BJ (cell line): ENCODE measurements at places on chromosomes 13 and 19. TPM values are rescaled to one million over a fixed set of nuclear protein-coding genes. Genes with fewer than 3 reads are reported as not detected.

DNA sequence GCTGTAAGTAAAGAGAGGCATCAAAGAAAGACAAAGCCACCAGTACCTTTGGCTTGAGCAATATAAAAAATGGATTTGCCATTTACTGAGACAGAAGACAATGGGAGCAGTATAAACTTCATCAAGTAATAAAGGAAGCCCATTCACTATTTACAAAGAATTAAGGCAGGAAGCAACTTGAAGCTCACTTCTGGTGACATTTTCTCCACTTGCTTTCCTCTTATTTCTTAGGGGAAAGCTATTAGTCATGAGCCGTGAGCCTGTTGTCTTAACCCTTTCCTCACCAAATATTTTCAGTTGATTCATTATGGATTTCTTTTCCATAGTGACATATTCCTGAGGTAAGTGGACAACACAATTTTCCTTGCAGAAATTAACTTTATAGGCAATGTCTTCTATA is 156.8 kb downstream of the DNAJC3 start:
- DNase-seq = no peak

GRCh38 chr19:54521022-54521859 is 18.6 kb downstream of the LAIR2 start:
- no peak for DNase-seq

DNA sequence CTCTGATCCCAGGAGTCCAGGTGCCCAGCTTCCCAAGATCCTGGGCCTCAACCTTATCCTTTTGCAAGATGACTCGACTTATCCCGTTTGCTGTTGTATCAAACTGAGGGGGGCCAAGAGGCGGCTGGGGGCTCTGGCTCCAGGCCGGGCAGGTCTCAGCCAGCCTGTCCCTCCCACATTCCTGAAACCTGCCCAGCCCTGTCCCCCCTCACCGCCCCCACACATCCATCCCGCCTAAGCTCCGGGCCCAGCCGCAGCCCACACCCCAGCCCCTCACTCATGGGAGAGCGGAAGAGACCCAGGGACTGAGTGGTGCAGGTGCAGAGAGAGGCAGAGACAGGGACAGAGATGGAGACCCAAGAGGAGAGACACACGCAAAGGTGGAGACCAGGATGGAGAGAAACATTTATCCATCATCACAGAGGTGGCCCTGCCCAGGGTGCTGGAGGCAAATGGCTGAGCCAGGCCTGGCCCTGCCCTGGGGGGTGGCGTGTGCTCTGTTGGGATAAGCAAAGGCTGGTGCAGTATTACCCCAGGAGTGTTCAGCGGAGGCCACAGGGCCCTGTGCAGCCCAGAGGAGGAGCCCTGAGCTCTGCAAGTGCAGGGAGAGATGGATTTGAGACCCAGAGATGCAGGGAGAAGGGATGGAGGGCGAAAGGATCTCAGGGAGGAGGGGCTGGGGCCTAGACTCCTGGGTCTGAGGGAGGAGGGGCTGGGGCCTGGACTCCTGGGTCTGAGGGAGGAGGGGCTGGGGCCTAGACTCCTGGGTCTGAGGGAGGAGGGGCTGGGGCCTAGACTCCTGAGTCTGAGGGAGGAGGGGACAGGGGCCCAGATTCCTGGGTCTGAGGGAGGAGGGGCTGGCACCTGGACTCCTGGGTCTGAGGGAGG is 1.6 kb downstream of the BCAM start:
- no peak for DNase-seq

- DNase-seq = no peak
Measured at GRCh38 chr13:54949735-54950134, 1921.1 kb downstream of the OLFM4 start.

DNA sequence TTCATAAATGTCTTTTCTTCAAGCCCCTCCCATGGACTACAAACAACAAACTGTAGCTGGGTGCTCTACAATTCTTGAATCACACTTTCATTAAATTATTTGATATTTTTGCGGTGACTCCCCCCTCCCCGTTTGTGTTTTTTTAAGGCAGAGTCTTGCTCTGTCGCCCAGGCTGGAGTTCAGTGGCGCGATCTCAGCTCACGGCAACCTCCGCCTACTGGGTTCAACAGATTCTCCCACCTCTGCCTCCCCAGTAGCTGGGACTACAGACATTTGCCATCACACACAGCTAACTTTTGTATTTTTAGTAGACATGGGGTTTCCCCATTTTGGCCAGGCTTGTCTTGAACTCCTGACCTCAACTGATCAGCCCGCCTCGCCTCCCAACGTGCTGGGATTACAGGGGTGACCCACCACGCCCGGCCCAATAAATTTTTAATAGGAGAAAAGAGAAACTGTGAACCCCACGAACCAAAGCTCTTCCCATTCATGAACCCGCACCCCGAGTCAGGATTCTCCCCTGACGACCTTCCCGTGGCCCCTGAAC is 703 bp downstream of the ZNF506 start:
- no peak for DNase-seq

GRCh38 chr13:46934749-46935148 is 37.9 kb upstream of the HTR2A start:
- DNase-seq = no peak

DNA sequence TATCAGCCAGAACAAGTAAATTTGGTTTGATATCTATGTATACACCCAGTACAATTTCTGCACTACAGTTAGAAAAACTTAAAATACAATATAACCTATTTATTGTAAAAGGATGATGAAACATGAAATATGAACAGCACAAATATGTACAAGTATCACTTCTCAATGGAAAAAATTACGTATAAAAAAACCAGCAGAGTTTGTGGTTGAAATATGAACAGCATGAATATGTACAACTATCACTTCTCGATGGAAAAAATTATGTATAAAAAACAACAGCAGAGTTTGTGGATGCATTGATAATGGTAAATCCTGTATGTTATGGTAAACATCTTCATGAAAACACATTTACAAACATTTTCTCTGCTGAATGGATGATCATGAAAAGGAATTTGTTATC is 32.4 kb upstream of the CEACAM21 start:
- no peak for DNase-seq

GRCh38 chr13:113902986-113903775 is 39.3 kb upstream of the GAS6 start:
- no peak for DNase-seq

The IL12RB1 gene
- 0.10 and 0.13 TPM in 2 replicates for polyA plus RNA-seq

The PRODH2 gene
- polyA plus RNA-seq = not detected in 2 replicates

- DNase-seq = no peak
Measured at GRCh38 chr13:82248762-82249161, 1633.5 kb downstream of the SLITRK1 start.

The IGFL2 gene
- polyA plus RNA-seq = not detected in 2 replicates

GRCh38 chr13:76153239-76153638 is 517.1 kb downstream of the LMO7 start:
- DNase-seq = no peak

DNA sequence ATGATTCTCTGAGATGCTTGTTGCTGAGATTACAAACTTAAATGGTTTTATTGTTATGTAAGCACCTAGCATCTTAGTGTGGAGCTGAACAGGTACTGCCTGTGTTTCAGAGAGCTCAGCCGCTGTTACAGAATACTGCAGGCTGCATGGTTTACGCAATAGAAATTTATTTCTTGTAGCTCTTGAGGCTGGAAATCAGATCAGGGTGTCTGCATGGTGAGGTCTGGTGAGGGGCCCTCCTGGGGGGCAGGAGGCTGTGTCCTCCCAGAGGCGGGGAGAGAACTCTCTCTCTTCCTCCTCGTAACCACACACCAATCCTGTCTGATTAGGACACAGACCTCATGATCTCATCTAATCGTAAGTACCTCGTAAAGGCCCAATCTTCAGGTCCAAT is 13.1 kb downstream of the ATP11A start:
- DNase-seq = no peak

GRCh38 chr13:52455677-52456041 is 381 bp downstream of the CKAP2 start:
- DNase-seq = peak; percentile 8

The APLP1 gene
- 6.6 and 11.4 TPM in 2 replicates for polyA plus RNA-seq

DNA sequence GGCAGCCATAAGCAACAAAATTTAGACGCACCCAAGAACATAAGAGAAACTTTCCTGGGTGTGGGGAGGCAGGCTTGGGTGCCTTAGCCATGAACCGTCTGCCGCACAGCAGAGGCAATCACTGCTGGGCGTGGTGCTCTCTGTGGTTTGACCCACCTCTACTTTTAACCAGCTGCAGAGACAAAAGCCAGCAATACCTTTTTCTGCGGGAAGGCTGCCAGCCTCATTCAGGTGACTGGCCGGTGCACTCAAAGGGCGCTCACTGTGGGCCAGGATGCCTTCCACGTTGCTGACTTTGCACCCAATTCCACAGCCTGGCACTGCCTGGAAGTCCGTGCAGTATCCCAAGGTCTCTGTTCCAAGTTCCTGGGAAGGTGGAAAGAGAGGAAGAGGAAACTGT is 69.1 kb downstream of the ATP7B start:
- DNase-seq = no peak

The ZNF560 gene
- polyA plus RNA-seq = 0.38 and 0.96 TPM in 2 replicates

GRCh38 chr13:41942462-41943094 is 18.3 kb downstream of the VWA8 start:
- DNase-seq = no peak

The CCDC169 gene
- 0.28 and 0.93 TPM in 2 replicates for polyA plus RNA-seq

The ZNF701 gene
- polyA plus RNA-seq = 3.8 and 6.0 TPM in 2 replicates

- no peak for DNase-seq
Measured at GRCh38 chr19:33143897-33144405, 12.0 kb downstream of the WDR88 start.

GRCh38 chr13:110628477-110628793 is 13.1 kb downstream of the NAXD start:
- no peak for DNase-seq

The PLIN5 gene
- polyA plus RNA-seq = not detected in 2 replicates

- DNase-seq = no peak
Measured at GRCh38 chr13:104979281-104980030, 1556.0 kb downstream of the EFNB2 start.

GRCh38 chr19:22422211-22422610 is at the start of gene ZNF98:
ZNF98 (minus strand) TSS chr19:22422346; CDS start chr19:22422224, 122 bp downstream.
- DNase-seq = no peak

DNA sequence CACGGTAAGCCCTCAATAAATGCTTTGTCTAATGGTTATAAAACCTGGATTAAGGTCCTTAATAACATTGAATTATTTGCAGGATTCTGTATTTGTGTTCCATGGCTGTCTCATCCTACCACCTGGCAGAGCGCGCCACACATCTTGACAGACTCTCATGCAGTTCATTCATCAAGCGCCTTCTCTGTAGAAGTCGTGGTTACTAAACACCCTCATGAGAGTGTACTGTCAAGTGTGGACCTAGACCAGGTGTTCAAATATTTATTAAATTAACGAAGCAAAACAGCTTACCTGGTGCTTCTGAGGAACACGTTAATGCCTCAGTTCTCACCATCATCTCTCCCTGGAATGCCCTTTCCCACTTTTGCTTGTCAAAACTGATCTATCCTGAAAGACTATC is 13.1 kb upstream of the FBXL3 start:
- no peak for DNase-seq

DNA sequence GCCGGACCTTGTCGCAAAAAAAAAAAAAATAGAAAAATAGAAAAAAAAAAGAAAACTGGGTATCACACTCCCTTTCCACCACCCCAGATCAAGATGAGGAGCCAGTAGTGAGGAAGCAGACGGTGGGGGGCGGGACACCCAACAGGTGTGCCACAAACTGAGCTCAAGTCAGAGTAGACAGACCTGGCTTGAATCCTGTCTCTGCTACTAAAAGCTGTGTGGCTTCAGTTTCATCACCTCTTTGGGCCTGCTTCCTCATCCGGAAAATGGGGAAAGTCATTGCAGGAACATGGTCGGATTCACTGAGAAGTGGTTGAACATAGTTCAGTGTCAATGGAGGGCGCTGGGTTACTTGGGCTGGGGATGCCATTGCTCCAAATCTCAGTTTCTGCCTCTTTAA is 2.9 kb downstream of the HIF3A start:
- DNase-seq = no peak

The NALCN gene
- 2.9 and 3.7 TPM in 2 replicates for polyA plus RNA-seq

The ZNF416 gene
- 2.9 and 4.0 TPM in 2 replicates for polyA plus RNA-seq

GRCh38 chr19:44554641-44555246 is 25.3 kb upstream of the CEACAM20 start:
- DNase-seq = no peak

DNA sequence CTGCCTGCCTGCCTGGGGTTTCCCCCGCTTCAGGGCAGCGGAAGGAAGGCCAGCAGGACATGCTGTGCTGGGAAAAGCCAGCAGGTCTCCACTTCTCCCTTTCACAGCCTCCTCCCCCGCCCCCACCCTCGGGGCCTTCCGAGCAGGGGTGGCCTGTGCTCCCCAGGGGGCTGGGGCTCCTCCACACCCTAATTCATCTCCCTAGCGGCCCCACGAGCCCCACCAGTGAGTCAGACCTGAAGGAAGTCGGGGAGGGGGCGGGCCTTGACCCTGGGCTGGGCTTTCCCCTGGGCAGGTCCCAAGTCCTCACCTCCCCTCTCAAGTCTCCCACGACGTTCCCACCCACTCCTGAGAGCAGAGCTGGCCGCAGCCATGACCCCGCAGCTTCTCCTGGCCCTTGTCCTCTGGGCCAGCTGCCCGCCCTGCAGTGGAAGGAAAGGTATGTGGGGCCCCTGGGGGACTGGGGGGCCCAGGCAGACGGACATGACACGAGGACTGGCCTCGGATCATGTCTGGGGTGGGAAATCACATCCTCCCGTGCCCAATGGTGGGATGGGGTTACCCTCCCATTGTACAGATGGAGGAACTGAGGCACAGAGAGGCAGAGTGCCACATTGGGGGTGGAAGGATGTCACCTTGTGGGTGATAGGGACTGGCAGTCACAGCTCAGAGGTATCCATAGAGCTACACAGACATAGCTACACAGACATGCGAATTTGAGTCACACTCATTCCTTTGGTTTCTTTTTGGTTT is at the start of gene EBI3:
TSS of gene EBI3 (plus strand) at position 345 of the 753 bp plus-strand sequence. CDS start at position 373, 28 bp downstream.
- DNase-seq = no peak

DNA sequence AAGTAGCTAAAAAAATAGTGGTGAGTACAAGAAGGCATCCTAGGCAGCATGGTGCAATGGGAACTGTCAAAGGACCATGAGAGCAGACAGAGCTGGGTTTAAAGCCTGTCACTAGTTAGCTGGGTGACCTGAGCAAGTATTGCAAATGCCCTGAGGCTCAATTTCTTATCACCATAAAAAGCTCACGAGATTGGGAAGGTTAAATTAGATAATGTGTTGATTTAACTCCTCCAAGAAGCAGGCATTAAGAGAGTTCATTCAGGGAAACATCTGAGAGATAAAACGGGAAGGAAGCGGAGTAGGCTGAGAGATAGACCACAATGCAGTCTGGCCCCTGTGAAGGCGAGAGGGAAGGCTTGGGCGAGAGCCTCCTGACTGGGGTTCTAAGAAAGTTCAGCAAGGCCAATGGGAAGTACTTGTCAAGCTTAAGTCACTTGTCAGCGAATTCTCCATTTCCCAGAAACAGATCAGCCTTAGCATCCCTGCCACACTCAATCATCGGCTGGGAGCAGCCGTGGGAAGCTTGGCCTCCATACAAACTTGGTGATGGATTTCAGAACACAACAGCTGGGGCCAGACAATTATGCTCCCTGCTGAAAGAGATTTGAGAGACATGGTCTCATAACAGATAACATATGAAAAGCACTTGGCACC is 105.5 kb downstream of the POU4F1 start:
- no peak for DNase-seq

The CEACAM16 gene
- polyA plus RNA-seq = not detected in 2 replicates

The SLC27A1 gene
- polyA plus RNA-seq = 12.0 and 18.8 TPM in 2 replicates

The ZNF792 gene
- 1.7 and 1.8 TPM in 2 replicates for polyA plus RNA-seq
